ENCODE measurements at places on chromosomes 13 and 19.

GRCh38 chr13:42594481-42595252 is 20.7 kb downstream of the TNFSF11 start:
- peak; percentile 37 for DNase-seq

DNA sequence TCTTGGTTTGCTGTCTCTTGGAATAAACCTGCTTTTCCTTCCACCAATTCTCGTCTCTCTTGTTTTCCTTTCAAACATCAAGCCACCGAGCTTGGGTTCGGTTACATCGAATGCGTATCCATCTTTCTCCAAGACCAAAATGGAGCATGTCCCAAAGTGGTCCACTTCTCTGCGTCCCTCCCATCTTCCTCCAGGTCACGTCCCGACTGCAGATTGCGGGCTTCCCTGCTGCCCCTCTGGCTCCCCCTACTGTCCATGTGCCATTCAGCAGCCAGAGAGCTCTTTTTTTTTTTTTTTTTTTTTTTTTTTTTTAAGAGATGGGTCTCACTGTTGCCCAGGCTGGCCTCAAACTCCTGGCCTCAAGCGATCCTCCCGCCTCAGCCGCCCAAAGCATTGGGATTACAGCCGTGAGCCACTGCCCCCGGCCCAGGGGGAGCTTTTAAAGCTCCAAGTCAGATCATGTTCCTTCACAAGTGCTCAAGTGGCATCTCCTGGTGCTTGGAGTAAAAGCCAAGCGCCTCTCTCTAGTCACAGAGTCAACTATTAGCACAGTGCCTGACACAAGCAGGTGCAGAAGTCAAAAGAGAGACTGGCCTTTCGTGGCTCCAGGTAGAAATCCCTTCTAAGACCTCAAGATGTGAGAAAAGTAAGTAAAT is 10.0 kb downstream of the COL5A3 start:
- no peak for DNase-seq

GRCh38 chr13:99356262-99357091 is 49.3 kb upstream of the GPR183 start:
- DNase-seq: no peak

GRCh38 chr19:35318679-35319448 is 10.1 kb upstream of the CD22 start:
- no peak for DNase-seq

GRCh38 chr13:102556806-102557205 is 40.0 kb upstream of the TPP2 start:
- DNase-seq: peak; percentile 0

DNA sequence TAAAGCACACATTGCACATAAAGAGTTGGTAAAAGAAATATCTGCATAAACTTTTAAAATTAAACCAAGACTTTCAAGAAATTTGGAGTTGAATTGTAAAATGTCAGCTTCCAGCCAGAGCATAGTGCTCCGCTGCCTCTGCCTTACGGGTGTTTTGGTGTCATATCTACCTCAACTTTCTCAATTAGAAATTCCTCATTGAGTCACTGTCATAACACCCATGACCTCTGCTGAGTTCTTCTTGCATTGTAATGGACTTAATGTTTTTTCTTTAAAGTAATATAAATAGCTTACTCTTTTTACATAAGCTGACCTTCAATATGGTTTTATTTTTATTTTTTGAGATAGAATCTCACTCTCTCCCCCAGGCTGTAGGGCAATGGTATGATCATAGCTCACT is 551.0 kb upstream of the NBEA start:
- no peak for DNase-seq

- DNase-seq: no peak
These were observed 1.0 kb downstream of the ZNF420 start for GRCh38 chr19:37079238-37079637.

- peak; percentile 65 for DNase-seq
These were observed 13.2 kb downstream of the NCAN start for GRCh38 chr19:19224852-19225494.

GRCh38 chr19:10086591-10087192 is 575 bp downstream of the SHFL start:
- no peak for DNase-seq
